ENCODE measurements at places on chromosomes 5 and 9. TPM values are rescaled to one million over a fixed set of nuclear protein-coding genes. Genes with fewer than 3 reads are reported as not detected.

Gene DMRTA1
- total RNA-seq: 0.18 TPM

Gene INSL6
- total RNA-seq: not detected

Gene SLF1
- 4.8 TPM for total RNA-seq

Gene GRM6
- total RNA-seq: not detected

Gene NRG2
- 1.5 TPM for total RNA-seq

Gene SPATA31E1
- not detected for total RNA-seq

Gene CRHBP
- 9.6 TPM for total RNA-seq

Gene NIM1K
- 0.29 TPM for total RNA-seq

Gene CCNJL
- 8.2 TPM for total RNA-seq

Gene ZDHHC21
- 9.5 TPM for total RNA-seq

Gene IFNA13
- not detected for total RNA-seq

Gene BAAT
- total RNA-seq: 0.13 TPM

Gene TOR1B
- 32.7 TPM for total RNA-seq

Gene TCOF1
- 28.6 TPM for total RNA-seq

Gene JAK2
- 24.6 TPM for total RNA-seq

Gene LCN9
- total RNA-seq: not detected

Gene RACK1
- total RNA-seq: 1,921 TPM

Gene PLPP1
- 42.0 TPM for total RNA-seq

Gene ADAMTS16
- not detected for total RNA-seq

Gene GALT
- total RNA-seq: 58.4 TPM

Gene CDK5RAP2
- total RNA-seq: 48.7 TPM

Gene ARID3C
- not detected for total RNA-seq

Gene STC2
- total RNA-seq: 334 TPM

Gene PLEKHG4B
- 3.8 TPM for total RNA-seq

Gene PKD2L2
- total RNA-seq: not detected
